C1 segment of cervical spinal cord (tissue), 14 donors: ENCODE measurements at places on chromosomes 1 and 21.

GRCh38 chr1:231040019-231040799 lies at the start of gene FAM89A:
Gene FAM89A, minus strand, starts transcription at chr1:231040254. Its CDS starts 43 bp downstream, at chr1:231040211.
- peak; percentile 48 for DNase-seq

- no peak for DNase-seq
These were observed 8.7 kb downstream of the TPRG1L start for GRCh38 chr1:3633344-3634058.

GRCh38 chr1:209106237-209106741 lies 477.2 kb upstream of the CAMK1G start:
- DNase-seq, result peak; percentile 77

- DNase-seq, result no peak
These were observed 25.6 kb downstream of the CDKN2C start for GRCh38 chr1:50995651-50996050.

DNA sequence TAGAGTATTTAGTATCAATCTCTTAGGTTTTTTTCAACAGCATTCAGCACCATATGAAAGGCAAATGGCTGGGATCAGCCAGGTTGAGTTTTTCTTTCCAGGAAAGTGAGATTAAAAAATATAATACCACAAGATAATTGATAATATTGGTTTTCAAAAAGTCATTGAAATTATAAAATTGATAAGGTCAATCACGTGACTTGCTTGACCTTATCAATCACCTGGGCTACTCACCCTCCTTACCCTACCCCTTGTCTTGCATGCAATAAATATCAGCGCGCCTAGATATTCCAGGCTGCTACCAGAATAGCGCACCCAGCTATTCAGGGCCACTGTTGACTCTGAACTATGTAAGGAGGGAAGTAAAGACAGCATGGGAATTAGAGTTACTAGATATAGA lies 31.5 kb downstream of the EBNA1BP2 start:
- no peak for DNase-seq

DNA sequence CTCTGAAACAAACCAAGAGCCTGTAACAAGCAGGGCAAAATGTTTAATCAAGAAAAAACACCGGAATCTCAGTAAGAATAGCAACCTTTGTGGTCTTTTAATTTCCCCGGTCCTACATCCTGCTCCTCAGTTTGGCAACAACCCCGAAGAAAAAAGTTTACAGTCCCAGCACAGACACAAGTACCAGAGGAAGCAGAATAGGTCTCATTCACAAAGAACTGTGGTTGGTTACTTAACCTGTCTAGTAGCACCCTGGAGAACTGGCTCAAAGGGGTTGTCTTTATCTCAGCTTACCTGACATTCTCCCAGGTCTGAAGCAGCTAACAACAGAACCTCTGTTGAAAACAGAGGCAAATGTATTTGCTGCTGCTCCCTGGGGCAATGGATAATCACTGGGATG lies 399.3 kb downstream of the AJAP1 start:
- no peak for DNase-seq

DNA sequence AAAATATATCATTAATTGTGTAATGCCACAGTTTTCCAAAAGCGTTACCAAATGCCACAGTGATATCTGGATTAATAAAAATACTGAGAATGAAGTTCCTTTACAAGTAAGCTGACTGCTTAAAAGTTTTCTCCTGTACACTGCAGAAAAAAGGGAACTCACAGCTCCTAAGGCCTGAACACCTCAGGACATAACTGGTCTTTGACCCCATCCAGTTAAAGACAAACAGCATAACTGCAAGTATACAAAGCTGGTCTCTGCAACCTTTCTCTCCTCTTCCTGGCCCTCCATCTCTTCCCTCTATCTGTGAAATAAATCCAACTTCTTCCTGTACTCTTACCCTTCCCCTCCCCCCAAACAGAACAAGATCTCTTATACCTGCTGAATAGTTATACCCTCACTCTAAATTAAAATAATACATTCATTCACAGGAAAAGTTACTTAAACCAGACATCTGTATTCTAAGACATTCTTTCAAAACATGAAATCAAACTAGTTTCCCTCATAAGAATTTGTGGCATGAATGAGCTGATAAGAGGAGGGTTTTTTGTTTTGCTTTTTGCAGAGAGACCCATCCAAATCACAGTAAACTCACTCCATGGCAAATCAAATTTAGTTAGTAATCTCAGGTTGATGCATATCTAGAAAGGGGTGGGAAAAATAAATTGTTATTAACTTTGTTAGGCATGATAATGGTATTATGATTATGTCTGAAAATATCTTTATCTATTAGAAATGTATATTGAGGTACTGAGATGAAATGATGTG lies 2.9 kb downstream of the DIPK1A start:
- no peak for DNase-seq

DNA sequence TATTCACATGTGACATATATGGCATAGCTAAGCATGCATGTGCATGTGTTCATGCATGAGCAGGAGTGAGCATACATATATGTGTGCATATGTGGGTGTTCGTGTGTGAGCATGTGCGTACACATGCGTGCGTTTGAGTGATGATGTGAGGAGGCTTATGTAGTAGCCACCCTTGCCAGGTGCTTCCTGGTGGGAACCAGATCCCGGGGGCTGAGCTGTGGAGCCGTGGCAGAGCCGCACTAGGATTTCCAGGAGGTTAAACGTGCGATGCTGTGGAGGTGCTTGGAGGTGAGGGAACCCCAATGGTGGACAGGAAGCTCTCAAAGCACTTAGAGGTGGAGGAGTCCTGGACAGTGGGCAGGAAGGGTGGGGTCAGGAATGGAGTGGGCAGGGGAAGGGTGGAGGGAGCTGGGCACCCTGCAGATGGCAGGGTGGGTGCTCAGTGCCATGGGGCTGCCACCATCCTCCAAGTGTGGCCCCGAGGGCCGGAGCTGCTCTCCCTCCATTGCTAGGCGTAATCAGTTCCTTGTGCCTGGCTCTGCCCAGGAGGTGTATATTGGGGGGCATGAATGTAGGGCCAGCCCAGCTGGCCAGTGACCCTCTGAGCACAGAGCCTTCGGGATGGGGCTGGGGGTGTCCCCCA lies 48.5 kb downstream of the COL18A1 start:
- no peak for DNase-seq

GRCh38 chr21:32611471-32611997 lies 643 bp downstream of the CFAP298 start:
- no peak for DNase-seq

DNA sequence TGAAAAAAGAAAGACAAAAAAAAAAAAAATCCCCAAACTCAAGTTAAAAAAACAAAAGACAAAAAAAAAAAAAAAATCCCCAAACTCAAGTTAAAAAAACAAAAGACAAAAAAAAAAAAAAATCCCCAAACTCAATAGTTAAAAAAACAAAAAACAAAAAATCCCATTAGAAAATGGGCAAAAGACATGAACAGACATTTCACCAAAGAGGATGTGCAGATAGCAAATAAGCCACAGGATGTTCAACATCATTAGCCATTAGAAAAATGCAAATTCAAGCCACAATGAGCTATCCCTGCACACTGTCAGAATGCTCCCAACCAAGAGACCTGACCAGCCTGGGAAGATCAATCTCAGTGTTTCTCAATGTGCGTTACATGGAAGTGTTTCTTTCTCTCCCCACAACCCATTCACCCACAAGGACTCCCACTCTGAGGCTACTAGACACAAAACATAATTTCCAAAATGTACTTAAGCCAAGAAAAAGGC lies 33.9 kb downstream of the MRAP start:
- no peak for DNase-seq

DNA sequence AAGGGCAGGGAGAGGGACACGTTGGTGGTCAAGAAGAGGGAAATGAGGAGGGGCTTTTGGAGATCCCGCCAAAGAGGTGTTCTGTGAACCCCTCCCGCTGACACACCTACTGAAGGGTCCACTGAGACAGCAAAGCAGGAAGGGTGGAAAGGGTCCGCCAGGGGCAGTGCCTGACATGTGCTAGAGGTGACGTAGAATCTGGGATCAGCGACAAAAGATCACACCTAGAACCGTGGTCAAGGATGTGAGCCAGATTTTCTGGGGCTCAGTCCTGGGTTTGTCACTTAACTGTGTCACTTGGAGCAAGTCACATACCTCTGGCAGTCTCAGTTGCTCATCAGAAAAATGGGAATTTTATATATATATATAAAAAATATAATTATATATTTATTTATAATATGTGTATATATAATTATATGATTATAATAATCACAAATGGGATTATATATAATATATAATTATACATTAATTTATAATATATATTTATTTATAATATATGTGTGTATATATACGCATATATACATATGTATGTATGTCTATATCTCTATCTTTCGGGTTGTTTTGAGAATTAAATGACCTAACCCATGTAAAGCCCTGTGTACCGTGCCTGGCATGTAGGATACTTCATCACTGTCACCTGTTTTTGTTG lies 35.0 kb upstream of the ATP5PO start:
- no peak for DNase-seq

- no peak for DNase-seq
These were observed 33.2 kb upstream of the SERBP1 start for GRCh38 chr1:67463298-67463955.

GRCh38 chr1:221637641-221638041 lies 104.2 kb downstream of the DUSP10 start:
- DNase-seq, result no peak

- no peak for DNase-seq
These were observed 6.6 kb upstream of the C1orf174 start for GRCh38 chr1:3906672-3907020.

- DNase-seq, result peak; percentile 34
These were observed 2.7 kb downstream of the SCCPDH start for GRCh38 chr1:246726881-246727280.

- no peak for DNase-seq
These were observed 6.8 kb upstream of the ALDH4A1 start for GRCh38 chr1:18908911-18909771.

DNA sequence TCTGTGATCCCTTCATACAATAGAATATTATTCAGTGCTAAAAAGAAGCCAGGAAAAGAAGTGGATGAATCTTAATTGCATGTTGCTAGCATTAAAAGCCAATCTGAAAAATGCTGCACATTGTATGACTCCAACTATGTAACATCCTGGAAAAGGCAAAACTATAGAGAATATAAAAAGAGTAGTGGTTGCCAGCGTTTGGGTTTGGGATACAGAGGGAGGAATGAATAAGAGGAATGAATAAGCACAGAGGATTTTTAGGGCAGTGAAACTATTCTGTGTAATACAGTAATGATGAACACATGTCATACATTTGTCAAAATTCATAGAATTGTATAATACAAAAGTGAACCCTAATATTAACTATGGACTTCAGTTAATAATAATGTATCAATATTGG lies 42.5 kb downstream of the GPR88 start:
- no peak for DNase-seq

DNA sequence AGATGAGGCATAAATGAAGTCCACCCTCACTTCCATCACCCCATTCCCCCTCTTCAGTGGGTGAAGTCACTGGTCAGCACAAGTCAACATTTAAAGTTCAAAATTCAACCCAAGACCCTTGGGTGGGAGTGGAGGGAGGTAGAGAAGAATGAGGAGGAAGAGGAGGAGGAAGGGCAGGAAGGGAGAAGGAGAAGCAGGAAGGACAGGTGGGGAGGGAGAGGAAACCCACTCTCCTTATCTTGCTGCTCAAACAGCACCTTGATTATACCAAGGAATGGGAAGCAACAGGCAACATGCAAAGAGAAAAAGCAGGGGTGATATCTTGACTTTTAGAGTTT lies 4.0 kb upstream of the BTG2 start:
- no peak for DNase-seq

DNA sequence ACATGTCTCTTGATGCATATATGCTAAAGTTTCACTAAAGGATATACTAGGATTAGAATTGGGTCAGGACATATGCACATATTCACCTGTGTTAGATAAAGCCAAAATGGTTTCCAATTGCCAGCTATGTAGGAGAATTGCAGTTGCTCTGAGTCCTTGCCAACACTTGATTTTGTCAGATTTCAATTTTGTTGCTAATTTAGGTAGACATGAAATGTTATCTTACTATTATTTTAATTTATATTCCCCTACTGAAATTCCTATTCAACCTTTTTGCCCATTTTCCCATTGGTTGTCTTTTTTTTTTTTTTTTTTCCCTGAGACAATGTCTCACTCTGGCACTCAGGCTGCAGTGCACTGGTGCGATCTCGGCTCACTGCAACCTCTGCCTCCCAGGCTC lies 13.4 kb downstream of the HDAC1 start:
- no peak for DNase-seq

DNA sequence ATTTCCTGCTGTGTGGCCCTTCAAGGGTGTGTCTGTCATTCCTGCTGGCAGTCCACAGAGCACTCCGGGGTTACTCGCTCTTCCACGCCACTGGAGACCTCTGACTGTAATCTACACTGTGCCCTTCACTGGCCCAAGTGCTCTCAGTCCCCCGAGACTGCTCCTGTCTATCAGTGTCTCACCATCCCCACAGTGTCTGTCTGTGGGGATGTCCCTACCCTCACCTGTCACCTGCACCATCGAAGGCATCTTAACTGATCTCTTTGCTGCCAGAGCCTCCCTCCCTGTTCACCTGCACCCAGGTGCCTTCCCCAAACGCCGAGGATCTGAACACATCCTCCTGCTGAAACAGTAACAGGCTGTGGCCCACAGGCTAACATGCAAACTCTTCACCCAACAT lies 136.7 kb downstream of the MATN1 start:
- no peak for DNase-seq

- no peak for DNase-seq
These were observed 46.9 kb upstream of the GOLT1A start for GRCh38 chr1:204260601-204261197.

GRCh38 chr1:18681423-18681835 lies 50.8 kb downstream of the PAX7 start:
- DNase-seq, result no peak

DNA sequence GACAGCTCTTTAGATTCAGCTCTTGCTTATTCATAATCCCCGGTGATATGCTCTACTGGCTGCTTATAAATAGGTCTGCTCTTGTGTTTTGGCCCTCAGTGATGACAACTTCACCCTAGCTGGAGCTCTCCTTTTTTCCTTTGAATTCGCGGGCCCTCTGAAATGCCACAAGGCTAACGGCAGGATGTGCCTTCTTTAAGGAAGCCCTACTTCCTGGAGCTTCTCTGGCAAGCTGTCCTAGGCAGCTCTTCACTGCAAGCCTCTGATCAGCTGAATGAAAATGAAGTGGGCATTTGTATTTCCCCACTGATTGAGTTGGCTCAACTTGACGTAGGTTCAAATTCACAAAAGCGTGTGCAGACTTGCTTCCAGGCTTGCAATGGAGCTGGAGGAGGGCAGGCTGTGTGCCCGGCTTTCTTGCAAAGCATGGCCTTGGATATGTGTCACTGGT lies 22.2 kb downstream of the SGIP1 start:
- peak; percentile 25 for DNase-seq

- DNase-seq, result no peak
These were observed 28.3 kb upstream of the COX20 start for GRCh38 chr1:244807138-244807537.

GRCh38 chr1:60895252-60895651 lies 187.1 kb upstream of the NFIA start:
- no peak for DNase-seq

- no peak for DNase-seq
These were observed 136.6 kb downstream of the PLXNA2 start for GRCh38 chr1:208107425-208108212.
